Hepatic stellate cell (primary cell): ENCODE measurements at places on chromosomes 4 and X.

DNA sequence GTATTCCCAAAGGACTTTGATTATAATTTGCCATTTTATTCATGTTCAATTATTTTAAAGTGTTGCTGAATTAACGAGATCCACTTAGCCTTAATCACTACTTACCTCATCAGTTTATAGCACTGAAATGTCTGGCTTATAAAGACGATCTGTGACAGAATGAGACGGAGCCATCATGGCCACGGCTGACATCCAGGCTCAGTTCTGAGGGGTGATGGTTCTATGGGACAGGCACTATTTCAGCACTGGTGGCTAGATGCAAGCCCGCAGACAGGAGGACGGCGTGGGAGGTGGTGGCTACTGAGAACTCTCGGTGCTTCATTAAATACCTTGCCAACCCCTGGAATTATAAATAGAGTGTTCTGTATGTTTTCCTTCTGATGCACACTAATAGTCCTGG lies 1084.2 kb upstream of the TENM3 start:
- DNase-seq = no peak

- no peak for DNase-seq
Observed at GRCh38 chr4:77153006-77153405, 4.0 kb upstream of the CCNG2 start.

- DNase-seq = no peak
Observed at GRCh38 chrX:135330706-135331105, 21.4 kb downstream of the ETDC start.

GRCh38 chr4:58359590-58359989 lies 1249.4 kb upstream of the IGFBP7 start:
- no peak for DNase-seq

DNA sequence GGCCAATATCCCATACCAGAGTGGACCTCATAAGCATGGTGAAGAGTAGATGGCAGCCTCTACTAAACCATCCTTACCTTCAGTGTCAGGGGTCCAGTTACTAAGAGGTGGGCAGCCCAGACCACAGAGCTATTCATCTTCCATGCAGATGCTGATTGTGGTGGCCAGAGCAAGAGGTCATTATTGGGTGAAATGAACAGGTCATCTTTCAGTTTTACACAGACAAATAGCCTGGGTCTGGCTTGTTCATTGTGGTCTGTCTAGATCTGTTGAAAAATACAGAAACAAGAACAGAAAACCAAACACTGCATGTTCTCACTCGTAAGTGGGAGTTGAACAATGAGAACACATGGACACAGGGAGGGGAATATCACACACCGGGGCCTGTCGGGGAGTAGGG lies 71.3 kb downstream of the PAK3 start:
- no peak for DNase-seq
